ENCODE measurements at places on chromosomes 7 and 10. TPM values are rescaled to one million over a fixed set of nuclear protein-coding genes. Genes with fewer than 3 reads are reported as not detected.

YAE1 gene
- total RNA-seq, result 19.4 TPM

PRSS58 gene
- total RNA-seq, result not detected

COL1A2 gene
- 478 TPM for total RNA-seq

OR2A12 gene
- not detected for total RNA-seq

NDUFB2 gene
- 224 TPM for total RNA-seq

OR9A2 gene
- not detected for total RNA-seq

GRB10 gene
- 106 TPM for total RNA-seq

FGL2 gene
- total RNA-seq, result 42.3 TPM

NYAP1 gene
- 1.2 TPM for total RNA-seq

CDK14 gene
- 70.3 TPM for total RNA-seq

ADRA2A gene
- total RNA-seq, result 346 TPM

TMED4 gene
- 136 TPM for total RNA-seq

PSD gene
- total RNA-seq, result 106 TPM

ZNF438 gene
- total RNA-seq, result 7.8 TPM

FEZF1 gene
- 0.09 TPM for total RNA-seq

RSPH10B gene
- 0.92 TPM for total RNA-seq

GNB2 gene
- total RNA-seq, result 236 TPM

NEUROD6 gene
- not detected for total RNA-seq

HGF gene
- total RNA-seq, result 8.0 TPM

VWC2 gene
- 0.23 TPM for total RNA-seq

POLR2J2 gene
- total RNA-seq, result 12.6 TPM
